ENCODE measurements at places on chromosomes 2 and 18.

DNA sequence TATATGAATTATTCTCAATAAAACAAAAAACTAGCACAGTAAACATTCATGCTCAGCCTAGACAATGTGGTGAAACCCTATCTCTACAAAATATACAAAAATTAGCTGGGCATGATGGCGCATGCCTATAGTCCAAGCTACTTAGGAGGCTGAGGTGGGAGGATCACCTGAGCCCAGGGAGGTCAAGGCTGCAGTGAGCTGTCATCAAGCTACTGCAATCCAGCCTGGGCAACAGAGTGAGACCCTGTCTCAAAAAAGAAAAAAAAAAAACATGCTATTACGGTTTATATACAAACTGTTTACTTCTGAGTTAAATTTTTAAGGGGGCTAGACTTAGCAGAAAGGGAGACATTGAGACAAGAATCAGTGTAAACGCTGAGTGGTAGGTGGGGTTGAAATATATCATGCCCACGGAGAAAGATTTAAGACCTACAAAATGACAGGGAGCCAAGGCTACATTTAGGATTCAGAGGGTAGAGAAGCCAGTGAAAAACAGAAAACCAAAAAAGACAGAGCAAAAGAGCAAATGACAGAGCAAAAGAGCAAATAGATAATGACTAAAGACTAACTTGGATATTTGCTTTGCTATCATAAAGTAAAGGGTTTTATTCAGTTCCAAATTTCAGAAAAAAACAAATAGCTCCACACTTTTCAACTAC, 7.5 kb downstream of the TTC32 start:
- no peak for DNase-seq

- no peak for DNase-seq
Observed at GRCh38 chr2:208406474-208407451, at the start of gene PTH2R. TSS of gene PTH2R (plus strand) at chr2:208406792. CDS start at chr2:208407044, 252 bp downstream.

GRCh38 chr2:96954011-96954846, 32.2 kb downstream of the FAM178B start:
- DNase-seq, result no peak

- no peak for DNase-seq
Observed at GRCh38 chr18:22424565-22424963, 6.8 kb upstream of the CTAGE1 start.

DNA sequence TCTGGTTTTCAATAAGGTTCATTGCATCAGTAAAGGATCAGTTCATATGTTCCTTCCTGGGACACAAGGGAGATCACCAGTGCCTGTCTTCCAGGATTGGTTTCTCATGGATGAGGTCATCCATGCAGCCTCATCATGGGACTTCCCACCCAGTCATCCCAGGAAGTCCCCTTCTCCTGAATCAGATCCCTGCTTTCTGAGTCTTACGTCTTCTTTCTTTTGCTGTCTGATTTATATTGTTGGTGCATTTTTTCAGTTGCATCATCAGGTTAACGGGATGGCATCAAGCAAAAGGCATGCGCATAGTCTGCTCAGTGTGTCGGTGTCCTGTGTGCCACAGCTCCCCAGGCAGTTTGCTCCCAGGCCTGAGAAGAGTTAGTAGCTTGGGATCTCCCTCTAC, 105.9 kb downstream of the SOX11 start:
- DNase-seq, result no peak

- DNase-seq, result no peak
Observed at GRCh38 chr2:226077031-226077430, 677.5 kb downstream of the NYAP2 start.

DNA sequence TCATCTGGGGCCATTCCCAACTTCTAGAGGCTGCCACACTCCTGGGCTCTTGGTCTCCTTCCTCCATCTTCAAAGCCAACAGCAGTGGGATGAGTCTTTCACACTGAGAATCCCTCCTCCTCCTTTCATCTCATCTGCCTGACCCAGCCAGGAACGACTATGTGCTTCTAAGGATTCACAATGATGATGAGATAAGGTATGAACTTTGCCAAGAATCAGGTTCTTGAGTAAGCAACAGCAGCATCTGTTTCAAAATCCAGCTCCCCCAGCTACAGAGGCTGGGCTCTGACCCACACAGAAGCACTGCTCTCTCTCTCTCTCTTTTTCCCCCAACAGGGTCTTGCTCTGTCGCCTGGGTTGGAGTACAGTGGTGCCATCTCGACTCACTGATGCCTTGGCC, 46.4 kb downstream of the TIMM21 start:
- DNase-seq, result no peak

DNA sequence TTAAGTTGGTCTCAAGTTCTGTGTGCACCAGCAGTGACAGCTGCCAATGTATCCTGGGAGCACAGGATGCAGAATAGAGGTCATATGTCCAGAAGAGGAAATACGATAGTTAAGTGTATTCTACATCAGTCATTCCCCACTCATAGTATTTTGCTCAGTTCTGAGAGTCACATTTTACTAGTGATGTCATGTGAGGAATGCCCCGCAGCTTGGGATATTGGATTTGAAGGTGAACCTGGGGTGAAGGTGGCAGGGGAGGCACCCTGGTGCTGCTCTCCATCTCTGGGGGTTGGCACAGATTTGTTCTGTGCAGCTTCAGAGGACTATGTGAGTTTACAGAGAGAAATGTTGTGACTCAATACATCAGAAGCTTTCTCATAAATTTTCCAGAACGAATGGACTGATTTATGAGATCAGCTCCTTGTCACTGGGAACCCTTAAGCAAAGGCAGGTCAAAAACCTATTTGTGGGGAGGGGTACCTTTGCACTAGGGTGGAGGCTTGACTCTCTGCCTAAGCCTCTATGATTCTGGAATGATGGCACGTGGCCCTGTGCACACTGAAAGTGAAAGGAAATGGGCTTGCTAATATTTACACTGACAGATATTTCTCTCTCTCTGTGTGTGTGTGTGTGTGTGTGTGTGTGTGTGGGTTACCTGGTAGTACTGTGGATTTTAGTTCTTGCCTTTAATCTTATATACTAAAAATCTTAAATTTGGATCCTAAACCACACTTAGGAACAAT, 95.9 kb downstream of the NEB start:
- DNase-seq, result peak; percentile 11

DNA sequence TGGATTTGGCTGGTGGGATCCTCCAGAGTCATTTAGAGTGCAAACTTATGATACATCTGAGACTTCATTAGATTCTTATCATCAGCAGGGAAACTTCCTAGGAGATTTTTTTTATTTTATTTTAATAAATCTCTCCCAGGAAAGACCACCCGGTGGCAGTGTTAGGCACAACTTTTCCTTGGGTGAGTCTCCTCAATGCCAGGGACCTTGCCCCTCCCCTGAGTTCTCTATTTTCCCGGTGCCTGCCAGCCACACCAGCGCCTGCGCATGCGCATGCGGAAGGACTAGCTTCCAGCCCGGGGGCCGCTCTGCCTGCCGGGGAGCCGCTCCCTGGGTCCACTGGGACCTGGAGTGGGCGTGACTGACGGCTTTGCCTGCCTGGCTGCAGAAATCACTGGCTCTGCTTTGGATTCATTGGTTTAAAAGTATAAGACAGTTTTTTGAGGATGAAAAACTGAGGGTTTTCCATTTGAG, 86.6 kb downstream of the TMEM182 start:
- DNase-seq, result no peak

- no peak for DNase-seq
Observed at GRCh38 chr2:68032702-68033101, 30.1 kb downstream of the C1D start.

- DNase-seq, result no peak
Observed at GRCh38 chr18:79955302-79956075, 4.0 kb upstream of the SLC66A2 start.

GRCh38 chr2:108229875-108230274, 9.9 kb upstream of the SULT1C3 start:
- DNase-seq, result no peak

DNA sequence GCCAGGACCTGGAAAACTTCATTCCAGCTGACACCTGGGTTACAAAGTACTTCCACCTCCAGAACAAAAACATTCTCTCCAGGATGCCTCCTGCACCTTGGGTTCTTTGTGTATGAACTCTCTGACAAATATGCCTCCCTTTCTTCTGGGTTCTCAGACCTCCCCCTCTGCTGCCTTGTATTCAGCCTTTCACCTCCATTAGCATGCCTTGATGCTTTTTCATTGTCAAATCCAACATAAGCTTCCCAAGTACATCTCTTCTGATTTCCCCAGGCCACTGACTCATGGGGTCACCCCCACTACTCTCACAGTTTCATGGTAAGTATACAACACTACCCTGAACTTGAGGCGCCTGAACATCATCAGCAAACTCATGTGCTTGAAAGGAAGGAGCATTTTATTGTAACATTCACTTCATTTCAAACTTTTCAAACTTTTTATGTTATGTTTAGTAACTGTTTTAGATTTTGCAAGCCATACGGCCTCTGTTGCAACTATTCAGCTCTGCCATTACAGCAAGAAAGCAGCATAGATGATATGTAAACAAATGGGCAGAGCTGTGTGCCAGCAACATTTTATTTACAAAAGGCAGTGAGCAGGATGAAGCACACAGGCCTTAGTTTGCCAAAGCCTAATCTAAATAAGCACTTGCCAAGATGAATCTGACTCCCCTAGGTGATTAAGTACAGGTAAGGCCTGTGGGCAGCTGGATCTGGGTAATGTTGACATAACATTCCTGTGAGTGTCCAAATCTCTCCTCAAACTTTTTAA, 32.5 kb upstream of the MRPS9 start:
- no peak for DNase-seq

- peak; percentile 53 for DNase-seq
Observed at GRCh38 chr2:24359129-24360049, 947 bp downstream of the ITSN2 start.

GRCh38 chr2:71962350-71962749, 185.3 kb downstream of the CYP26B1 start:
- no peak for DNase-seq

DNA sequence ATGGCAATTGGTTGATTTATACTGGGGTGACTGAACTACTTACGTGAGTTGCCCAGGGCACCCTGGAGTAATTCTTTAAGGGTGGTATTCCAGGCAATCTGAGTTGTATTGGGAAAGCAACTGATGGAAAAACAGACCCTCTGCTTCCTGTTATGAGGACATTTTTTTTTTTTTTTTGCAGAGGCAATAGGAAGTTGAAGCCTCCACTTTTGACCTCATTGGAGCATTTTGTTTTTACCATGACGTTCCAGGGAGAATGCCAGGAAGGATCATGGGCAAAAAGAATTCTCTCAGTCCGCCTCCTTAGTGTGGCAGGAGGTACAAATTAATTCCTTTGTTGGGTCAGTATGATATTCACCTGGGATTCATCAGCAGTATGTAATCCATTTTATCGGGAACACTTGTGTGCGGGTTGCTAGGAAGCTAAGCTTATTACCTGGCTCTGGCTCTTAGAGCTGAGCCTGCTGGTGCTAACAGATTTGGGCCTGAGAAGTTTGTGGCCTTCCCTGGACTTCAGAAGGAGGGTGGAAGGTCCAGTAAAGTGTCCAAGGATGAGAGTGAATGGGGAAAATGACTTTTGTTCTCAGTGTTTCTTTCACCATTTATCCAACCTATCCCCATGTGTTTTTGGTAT, 272.9 kb upstream of the EPAS1 start:
- no peak for DNase-seq

DNA sequence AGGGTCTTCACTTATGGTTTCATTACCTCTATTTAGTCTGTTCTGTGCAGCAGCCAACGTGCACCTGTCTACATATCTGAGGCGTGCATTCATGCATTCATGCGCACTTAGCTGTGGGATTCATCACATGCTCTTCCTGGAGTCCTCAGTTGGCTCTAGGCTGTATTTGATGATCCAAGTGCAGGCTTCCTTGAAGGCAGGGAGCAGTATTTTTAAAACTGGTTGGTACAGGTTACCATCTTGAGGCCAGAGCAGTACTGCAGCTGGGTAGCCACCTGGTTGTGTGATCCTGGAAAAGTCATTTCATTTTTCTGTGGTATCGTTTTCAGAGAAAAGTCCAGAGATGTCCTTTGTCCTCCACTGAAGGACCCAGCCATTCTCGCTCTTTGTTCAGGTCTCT, 109.8 kb downstream of the EN1 start:
- no peak for DNase-seq

DNA sequence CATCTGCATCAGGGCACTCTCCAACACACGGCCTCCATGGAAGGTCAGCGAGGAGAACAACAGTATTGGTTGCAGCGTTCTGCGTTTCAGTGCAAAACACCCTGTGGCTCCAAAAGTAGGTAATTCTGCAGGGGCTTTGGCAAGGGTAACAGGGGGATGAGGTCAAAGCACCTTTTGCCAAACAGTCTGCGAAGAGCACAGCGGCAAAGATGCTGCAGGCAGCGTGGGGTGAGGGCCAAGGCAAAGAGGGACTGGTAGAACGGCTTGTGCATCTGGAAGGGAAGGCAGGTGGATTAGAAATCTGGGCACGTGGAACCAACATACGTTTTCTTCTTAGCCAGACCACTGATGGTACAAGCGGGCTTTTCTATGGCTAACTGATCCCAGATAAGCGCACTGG, 26.6 kb upstream of the GBX2 start:
- no peak for DNase-seq

DNA sequence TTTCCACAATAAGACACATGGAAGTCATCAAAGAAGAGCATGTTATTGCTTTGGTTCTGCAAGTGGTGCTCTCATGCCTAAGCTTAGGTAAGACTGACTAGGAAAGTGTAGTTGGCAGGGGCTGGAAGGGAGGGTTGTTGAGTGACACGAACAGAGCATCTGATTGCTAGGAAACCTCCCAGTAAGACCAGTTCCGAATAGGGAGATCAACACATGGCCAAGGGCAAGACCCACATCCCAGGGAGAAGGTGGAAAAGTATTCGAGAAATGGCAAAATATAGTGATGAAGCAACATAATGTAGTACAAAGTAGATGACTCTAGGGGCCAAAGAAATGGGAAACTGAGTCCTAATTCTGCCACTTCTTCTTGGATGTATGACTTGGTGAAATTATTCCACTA, 33.8 kb upstream of the FMNL2 start:
- DNase-seq, result no peak

DNA sequence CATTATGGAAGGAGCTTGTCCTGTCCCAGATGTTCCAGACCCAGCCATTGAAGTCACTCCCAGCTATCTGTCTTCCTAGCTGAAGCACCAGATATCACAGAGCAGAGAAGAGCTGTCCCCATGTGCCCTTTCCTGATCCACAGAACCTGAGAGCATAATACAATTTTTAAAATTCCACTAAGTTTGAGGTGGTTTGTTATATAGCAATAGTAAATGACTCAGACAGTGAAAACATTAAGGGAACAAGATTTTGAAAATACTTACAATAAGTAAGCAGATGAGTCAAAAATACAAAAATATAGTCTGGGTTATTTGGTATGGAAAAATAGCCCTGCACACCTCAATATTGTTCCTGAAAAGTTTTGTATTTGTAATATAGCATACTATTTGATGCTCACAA, 85.8 kb upstream of the GLS start:
- no peak for DNase-seq

- DNase-seq, result no peak
Observed at GRCh38 chr2:235080101-235080500, 128.3 kb downstream of the SH3BP4 start.

- DNase-seq, result no peak
Observed at GRCh38 chr2:1799174-1799573, 54.9 kb upstream of the PXDN start.

- no peak for DNase-seq
Observed at GRCh38 chr2:186382932-186383331, 103.1 kb upstream of the ZC3H15 start.

- DNase-seq, result no peak
Observed at GRCh38 chr2:230601510-230601909, 111.1 kb upstream of the CAB39 start.
